Left lung (tissue), 14 donors: ENCODE measurements at places on chromosomes 2 and 18.
A peak's percentile ranks its signal among the peaks of the same experiment; 100 is the strongest.

DNA sequence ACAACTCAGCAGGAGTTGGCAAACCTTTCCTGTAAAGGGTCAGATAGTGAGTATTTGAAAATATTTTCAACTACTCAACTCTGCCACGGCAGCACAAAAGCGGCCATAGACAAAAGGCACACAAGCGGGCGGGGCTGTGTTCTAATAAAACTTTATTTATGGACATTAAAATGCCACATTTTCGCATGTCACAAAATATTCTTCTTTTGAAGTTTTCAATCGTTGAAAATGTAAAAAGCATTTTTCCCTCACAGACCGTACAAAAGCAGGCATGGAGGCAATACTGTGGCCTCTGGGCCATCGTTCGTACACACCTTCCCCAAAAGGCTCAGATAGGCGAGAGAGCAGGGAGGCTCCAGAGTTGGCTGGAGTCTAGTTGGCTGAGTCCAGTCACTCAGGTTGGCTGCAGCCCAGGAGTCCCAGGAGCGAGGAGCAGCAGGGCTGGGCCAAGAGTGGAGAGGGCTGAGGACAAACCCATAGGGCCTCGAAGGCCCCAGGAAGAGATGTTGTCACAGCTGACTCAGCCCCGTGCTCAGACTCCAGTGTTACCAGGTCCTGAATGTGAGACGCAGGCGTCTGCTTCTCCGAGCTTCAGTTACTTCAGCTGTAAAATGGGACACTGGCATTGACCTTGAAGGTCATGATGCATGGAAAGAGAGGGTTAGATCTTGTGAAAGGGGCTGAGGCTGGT is 42.5 kb downstream of the SDC1 start:
- peak; percentile 90 for DNase-seq

DNA sequence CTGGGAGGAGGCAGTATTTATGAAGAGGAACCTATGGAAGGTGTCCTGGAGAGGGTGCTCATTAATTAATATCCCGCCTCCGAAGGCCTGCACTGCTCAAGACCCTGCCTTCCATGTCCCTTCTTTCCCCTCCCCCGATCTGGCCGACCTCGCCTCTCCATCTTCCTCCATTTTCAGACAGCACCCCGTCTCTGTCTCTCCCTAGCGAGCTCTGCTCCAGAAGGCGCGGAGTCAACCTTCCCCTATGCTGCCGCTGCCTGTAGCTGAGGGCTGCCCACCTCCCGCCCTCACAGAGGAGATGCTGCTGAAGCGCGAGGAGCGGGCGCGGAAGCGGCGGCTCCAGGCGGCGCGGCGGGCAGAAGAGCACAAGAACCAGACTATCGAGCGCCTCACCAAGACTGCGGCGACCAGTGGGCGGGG is 1.1 kb upstream of the WBP1 start:
- DNase-seq = no peak

GRCh38 chr2:219087361-219087760 is 26.6 kb upstream of the IHH start:
- DNase-seq = no peak

DNA sequence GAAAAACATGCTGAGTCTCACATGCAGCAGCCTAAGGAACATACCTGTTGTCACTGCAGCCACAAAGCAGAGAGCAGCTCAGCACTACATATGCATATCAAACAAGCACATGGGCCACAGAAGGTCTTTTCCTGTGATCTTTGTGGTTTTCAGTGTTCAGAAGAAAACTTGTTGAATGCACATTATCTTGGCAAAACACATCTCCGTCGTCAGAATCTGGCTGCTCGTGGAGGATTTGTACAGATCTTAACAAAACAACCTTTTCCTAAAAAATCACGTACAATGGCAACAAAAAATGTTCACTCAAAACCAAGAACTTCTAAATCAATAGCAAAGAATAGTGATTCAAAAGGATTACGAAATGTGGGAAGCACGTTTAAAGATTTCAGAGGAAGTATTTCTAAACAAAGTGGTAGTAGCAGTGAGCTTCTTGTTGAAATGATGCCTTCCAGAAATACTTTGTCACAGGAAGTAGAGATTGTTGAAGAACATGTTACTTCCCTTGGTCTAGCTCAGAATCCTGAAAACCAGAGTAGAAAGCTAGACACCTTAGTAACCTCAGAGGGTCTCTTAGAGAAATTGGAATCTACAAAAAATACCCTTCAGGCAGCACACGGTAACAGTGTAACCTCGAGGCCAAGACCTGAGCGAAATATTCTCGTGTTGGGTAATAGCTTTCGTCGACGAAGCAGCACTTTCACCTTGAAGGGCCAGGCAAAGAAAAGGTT is 34.1 kb downstream of the ZNF407 start:
- no peak for DNase-seq

DNA sequence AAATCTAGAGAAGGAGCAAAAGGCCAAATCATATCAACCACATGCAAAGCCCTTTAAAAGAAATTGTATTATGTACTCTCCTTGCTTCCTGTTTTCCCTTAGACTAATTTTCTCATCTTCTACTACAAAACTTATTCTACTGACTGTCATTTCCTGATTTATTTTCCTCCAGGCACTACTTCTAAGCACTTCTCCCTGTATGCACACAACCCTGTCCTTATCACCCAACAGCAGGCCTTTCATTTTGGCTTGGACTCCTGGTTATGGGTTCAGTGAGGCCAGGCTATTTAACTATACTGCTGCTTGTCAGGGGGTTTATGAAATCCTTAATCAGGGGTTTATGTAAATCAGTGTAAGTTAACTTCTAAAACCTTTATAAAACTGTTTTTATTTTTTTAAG is 205.1 kb upstream of the FAM98A start:
- DNase-seq = no peak
